Ecto neural progenitor cell (in vitro differentiated cells): ENCODE measurements at places on chromosomes 13 and 19.

GRCh38 chr13:90868321-90868920, 479.1 kb upstream of the MIR17HG start:
- no peak for DNase-seq

- no peak for DNase-seq
These were observed 13.2 kb upstream of the CYP4F22 start for GRCh38 chr19:15495151-15495550.

GRCh38 chr13:20170921-20171320, 10.1 kb upstream of the GJA3 start:
- no peak for DNase-seq

DNA sequence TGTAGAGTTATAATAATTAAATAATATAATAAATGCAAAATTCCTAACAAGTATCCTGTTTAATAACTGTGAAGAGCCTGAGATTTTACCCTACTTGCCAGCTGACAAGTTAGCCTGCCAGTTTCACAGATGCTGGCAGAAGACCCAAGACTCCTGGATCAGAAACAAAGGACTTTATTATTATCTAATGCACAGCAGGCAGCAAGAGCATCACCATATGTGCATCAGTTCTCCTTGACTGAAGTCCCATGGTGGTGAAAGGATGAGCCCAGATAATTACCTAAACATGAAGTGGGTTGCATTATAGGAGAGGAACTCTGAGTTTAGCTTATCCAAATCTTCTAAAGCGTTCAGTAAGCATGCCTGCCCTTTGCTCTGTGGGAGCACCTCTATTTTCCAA, 39.1 kb upstream of the MTIF3 start:
- no peak for DNase-seq

DNA sequence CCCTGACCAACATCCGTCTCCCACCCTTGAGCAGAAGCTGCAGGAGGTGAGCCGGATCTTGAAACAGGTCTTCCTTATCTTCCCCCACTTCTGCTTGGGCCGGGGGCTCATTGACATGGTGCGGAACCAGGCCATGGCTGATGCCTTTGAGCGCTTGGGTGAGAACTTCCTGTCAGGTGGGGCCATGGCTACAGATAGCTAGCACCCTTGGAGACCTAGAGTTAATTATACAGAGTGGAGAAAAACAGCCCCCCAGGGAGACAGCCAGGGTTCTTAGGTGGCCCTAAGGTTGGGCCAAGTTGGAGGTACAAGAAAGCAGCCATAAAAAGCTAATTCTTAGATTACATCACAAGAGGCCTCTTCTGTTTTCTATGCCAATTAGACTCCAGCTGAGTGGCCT, 8.9 kb upstream of the ARHGAP45 start:
- no peak for DNase-seq

DNA sequence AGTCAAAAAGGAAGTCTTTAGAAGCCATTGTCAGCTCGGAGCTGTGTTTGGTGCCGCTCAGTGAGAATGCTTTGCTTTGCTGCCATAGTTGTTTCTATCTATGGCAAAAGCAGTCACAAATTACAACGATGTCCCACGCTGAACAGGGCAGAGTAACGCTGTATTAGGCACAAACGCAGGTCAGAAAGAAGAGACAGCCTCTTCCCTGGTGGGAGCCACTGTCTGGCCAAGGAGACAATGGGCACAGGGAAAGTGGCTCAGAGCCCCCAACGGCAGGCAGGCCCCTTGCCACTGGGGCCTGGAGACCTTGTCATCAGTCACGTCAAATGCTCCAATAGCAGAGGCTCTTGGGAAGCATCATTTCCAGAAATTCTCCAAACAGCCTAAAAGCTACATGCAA, 244.2 kb downstream of the TEX29 start:
- DNase-seq, result no peak
